ENCODE measurements at places on chromosomes 1 and 21. TPM values are rescaled to one million over a fixed set of nuclear protein-coding genes. Genes with fewer than 3 reads are reported as not detected.

DNA sequence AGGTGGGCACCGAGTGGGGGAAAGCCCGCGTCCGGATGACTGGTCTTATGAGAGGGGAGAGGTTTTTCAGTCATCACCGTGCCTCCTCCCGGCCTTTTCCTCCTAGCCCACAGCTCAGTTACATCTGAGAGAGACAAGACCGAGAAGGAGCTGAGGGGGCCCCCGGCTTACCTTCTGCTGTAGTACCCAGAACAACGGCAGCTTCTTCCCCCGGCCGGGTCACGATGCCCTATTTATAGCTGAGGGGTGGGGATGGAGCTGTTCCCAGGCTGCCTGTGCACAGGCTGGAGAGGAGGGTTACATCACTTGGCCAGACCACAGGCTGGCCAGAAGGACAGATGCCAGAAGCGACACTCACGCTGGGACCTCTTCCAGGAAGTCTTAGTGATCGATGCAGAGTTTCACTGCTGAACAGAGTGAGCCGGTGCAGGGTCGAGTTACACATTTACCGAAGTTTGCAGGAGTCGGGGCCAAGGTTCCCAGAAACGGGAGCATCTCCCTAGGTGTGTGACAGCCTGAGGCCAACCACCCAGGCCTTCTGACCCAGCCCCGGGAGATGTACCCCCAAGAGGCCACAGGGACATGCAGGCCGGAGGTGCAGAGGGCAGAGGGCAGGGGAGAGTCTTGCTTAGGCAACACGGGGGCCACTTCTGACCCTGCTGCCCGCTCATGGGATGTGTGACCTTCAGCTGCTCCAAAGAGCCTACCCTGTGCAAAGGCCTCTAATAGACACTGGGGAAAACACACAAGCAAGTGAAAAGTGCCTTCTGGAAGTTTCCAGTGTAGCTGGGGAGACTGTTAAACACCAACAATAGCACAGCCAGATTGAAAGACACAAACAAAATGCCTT lies at the start of gene AGT:
Gene AGT, minus strand, starts transcription at position 208 of the 850 bp plus-strand sequence. CDS start 3,299 bp downstream, outside the sequence.
- peak; percentile 79 for DNase-seq

DNA sequence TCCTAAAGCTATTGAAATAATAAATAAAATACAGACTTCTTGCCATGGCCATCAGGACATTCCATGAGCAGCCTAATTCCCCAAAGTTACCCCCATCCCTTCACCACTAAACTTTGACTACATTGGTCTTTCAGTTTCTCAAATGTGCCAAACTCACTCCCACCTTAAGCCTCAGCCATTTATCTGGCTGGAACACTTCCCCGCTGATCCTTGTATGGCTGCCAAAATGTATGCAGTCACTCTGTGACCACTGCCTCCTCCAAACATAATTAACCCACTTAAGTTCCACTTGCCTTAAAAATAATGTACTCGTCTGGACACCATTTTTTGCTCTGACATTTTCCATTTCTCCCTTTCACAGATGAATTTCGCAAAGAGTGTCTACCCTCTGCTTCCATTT lies 407.4 kb downstream of the NTNG1 start:
- no peak for DNase-seq

- no peak for DNase-seq
Measured at GRCh38 chr1:205842229-205842628, 7.7 kb downstream of the PM20D1 start.

GRCh38 chr1:167150492-167150833 lies 56.6 kb downstream of the STYXL2 start:
- no peak for DNase-seq

DNA sequence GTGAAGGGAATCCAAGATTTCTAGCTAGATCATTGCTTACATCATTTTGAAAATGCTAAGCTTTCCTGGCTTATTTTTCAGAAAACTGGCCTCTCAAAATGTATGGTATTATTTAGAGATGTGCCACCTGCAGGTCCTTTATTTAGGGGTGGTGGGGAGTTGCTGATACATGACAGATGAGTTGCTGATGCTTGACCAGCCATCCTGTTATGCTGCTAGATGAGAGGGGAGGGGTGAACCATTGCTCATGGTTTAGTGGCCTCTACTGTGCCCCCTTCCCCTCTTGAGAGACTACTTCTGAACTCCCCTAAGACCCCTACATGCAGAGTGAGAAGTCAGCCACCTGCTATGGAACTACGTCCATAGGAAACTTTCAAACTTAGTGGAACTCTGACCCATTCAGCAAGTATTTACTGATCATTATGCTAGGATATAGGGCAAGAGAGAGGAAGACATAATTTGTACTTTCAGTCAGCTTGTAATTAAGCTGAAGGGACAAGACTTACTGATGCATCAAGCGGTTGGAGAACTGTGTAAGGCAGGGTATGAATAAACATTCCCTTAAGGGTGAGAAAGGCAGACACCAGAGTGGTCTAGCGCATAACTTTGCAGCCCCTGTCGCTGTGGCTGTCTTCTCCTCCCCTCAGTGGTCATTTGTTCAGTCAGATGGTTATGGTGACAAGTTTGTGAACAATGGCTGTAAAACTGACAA lies 34.6 kb downstream of the SLAMF6 start:
- DNase-seq: no peak

GRCh38 chr1:201728731-201729130 lies 100.2 kb upstream of the IPO9 start:
- DNase-seq: no peak

DNA sequence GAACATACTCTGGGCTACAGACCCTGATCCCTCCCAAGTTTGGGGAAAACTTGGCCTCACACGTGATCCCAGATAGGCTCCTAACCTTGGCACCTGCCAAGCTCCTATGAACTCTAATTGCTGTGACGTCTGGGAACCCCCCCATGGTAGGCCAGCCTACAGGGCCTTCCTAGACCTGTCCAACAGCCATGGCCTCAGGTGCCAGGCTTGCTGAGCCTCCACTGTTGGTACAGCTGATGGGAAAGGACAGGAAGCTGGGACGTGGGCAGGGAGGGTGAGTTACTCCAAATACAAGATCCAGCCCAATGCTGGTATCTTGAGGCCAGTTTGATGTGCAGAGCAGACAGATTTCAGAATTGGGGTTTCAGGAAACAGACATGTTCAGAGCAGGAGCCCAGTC lies 19.1 kb downstream of the SMIM12 start:
- DNase-seq: no peak

GRCh38 chr1:116471241-116471640 lies 98.2 kb downstream of the ATP1A1 start:
- no peak for DNase-seq

DNA sequence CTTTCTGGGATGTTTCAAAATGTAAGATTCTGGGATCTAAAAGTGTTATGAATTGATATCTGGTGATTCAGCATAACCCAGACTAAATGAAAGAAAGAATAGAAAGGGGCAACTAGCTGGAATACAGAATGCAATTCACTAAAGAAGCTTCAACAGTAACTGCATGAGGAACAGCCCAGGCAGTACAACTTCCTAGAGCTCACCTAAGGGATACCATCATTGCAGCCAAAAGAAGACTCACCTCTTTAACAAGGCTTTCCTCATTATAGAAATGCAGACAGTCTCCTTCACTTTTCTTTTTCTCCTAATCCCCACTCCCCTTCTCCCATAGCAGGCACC lies 6.3 kb downstream of the RGS5 start:
- DNase-seq: no peak

DNA sequence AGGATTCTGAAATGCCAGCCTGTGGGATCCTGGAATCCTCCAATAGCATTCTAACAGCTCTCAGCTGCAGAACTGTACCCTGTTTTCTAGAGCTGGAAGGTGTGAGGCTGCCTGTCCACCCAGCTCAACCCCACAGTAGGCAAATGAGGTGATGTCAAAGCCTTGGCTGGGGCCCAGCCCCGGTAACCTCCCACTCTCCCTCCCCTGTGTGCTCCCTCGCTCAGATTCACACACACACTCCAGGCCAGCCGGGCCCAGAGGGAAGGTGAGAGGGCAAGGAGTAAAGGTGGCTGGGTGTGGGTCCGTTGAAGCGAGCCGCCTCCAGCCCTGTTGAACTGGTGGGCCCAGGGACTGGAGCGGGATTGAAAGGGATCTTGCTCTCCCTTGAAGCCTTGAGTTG lies at the start of gene BSND:
Gene BSND, plus strand, starts transcription at position 257 of the 400 bp plus-strand sequence. CDS start 254 bp downstream, outside the sequence.
- no peak for DNase-seq

- no peak for DNase-seq
Measured at GRCh38 chr1:36349241-36349671, 25.8 kb upstream of the EVA1B start.

DNA sequence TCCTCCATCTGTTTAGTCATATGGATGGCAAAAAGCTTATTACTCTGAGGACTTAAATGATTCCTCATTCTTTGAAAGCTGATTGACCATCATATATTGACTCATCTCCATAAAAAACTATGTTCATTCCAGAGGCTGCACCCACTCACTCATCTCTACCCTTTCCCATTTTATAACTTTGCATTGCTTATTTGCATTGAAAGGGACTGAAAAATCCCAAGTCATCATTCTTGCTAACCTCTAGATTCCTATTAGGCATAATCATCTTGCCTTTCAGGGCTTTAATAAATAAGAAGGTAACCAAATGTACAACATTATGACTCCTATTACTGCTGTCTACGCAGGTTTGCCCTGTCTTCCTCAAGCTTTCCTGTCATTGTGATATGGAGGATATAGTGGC lies 1180.3 kb upstream of the B3GALT2 start:
- DNase-seq: no peak

DNA sequence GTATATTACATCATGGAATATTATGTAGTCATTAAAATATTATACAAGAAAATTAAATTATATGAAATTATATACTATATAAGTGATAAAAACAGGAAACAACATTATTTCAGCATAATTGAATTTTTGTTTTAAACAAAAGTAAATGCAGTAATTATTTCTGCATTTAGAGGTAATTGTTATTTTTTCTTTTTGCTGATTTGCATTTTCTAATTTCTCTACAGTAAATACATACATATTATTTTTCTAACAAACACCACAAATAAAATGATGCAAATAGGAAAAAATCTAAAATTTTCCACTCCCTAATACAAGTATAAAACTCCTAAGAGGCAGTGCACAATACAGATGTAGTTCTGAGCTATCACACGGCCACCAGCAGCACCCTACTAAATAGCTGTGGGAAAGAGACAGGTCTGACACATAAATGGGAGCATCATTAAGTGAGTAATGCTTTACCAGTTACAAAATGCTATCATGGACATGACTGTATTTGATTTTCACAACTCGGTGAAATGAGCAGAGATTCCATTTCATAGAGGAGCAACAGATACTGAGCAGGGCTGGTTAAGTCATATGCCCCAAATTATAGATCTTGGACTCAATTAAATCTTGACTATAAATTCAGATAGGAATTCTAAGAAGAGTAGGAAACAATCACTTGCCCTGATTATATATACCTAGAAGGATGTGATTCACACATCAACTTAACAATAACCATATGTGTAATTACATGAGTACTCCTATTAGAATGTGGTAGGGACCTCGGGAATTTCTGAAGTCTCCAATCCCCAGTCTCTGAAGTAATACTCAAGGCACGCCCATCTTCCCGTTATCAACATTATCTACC lies 49.0 kb downstream of the NRIP1 start:
- DNase-seq: no peak

GRCh38 chr1:204127597-204128242 lies 24.1 kb downstream of the ETNK2 start:
- peak; percentile 83 for DNase-seq

The USP1 gene
- 44.7 TPM for total RNA-seq

The LCE1C gene
- total RNA-seq: not detected

The LCE1F gene
- not detected for total RNA-seq

The NCF2 gene
- total RNA-seq: 8.6 TPM

The SHE gene
- total RNA-seq: not detected

The HIVEP3 gene
- total RNA-seq: 9.0 TPM

The CYP4A11 gene
- total RNA-seq: not detected

The OLIG2 gene
- not detected for total RNA-seq

Data from Calu3 (cell line).